ENCODE measurements at places on chromosomes 2 and 18.

- DNase-seq = no peak
Observed at GRCh38 chr18:62637807-62638687, 77.3 kb upstream of the PHLPP1 start.

GRCh38 chr18:6273423-6273822 lies 141.3 kb downstream of the L3MBTL4 start:
- no peak for DNase-seq

- DNase-seq = peak; percentile 82
Observed at GRCh38 chr18:498931-499775, 1.3 kb downstream of the COLEC12 start.

GRCh38 chr2:38565333-38565732 lies 37.4 kb downstream of the HNRNPLL start:
- DNase-seq = no peak

- DNase-seq = no peak
Observed at GRCh38 chr2:161147856-161148255, 12.4 kb upstream of the TANK start.

DNA sequence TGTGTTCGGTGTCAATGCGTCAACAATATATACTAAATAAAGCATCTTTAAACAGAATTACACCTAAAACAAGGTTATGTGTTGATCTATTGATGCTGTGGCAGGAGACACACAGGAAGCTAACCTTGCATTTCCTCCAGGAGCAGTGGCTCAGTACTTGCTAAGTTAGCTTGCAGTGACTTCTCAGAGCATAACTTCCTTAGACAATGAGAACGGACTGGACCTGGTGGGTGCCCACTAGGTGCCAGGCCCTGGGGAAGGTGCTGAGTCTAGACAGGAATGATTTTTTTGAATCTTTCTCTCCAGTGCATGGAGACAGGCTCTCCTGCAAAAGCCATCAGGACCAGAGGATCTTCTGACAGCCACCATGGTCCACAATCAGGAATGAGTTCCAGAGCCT lies 73.8 kb upstream of the MGAT4A start:
- no peak for DNase-seq

DNA sequence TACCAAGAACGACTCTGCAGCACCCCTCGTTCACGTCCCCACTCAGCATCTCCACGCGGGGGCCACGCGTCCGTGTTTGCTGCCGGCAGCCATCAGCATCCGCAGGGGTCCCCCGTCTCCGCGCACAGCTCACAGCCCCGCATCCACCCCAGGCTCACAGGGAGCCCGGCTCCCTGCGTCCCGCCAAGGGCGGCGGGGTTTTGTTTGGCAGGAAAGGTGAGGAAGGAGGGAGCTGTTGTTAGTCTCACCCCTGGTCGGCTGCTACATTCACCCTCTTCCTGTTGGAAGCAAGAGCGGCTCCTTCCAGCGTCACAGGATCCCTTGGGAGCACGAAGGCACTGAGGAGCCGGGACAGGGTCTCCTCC lies 131.0 kb upstream of the CTDP1 start:
- DNase-seq = no peak

- DNase-seq = peak; percentile 78
Observed at GRCh38 chr2:75523313-75524275, 37.1 kb downstream of the EVA1A start.

GRCh38 chr2:181787310-181788048 lies 104.1 kb upstream of the ITPRID2 start:
- no peak for DNase-seq

DNA sequence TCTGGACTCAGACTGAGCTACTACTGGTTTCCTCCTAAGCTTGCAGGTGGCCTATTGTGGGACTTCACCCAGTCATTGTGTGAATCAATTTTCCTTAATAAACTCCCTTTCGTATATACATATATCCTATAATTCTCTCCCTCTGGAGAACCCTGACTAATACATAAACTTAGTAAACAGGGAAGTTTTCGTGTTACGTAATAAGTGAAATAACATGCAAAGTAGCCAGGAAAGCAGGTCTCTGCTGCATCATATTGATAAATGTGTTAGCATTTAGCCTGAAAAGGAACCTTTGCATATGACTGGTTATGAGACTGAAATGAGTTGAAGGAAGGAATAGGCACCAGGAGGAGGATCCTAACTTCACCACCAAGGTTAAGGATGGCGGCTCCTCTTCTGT lies 527.2 kb upstream of the FAM98A start:
- no peak for DNase-seq

DNA sequence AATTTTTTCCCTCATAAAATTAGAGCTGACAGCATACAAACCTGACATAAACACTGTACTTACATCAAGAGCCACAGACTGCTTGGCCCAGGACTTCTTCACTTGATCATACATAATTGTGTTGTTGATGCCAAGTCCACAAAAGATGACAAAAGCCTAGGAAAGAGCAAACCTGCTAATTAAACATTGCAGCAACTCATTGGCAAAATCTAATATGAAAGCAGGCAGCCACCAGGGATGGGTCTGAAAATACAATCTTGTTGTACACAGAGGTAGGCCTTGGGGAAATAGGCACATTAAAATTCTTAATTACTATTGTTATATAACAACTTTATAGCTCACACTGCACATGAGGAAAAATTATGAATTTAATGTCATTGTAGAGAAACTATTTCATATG lies 255.8 kb downstream of the PDE11A start:
- no peak for DNase-seq

DNA sequence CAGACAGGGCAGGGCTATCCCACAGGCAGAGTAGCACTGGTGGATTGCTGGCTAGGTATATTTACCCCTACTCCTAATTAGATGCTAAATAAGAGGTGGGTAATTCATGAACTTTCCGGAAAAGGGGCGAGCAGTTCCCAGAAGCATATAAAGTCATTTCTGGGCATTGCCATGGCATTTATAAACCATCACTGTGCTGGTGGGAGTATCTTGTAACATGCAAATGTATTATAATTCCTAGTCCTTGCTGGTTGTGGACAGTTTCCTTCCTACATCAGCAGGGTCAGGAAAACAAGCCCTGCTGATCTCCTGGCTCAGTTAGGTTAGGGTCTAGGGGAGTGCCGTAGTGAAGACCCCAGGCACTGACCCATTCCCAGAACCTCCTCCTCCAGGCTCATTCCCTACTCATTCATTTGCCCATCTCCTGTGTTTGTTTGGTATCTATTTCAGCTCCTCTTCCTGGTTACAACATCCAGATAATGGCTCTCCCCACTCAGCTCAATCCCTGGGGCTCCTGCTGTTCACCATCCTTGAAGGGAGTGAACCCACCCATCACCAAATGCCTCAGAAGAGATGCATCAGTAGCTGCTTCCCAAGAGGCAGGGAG lies 282.7 kb downstream of the SRBD1 start:
- no peak for DNase-seq

- DNase-seq = no peak
Observed at GRCh38 chr2:66264354-66264753, 170.6 kb upstream of the MEIS1 start.

- DNase-seq = peak; percentile 42
Observed at GRCh38 chr2:1769703-1770422, 25.5 kb upstream of the PXDN start.

GRCh38 chr2:54597153-54597848 lies 126.2 kb upstream of the EML6 start:
- DNase-seq = no peak

- no peak for DNase-seq
Observed at GRCh38 chr2:15714002-15714401, 122.3 kb downstream of the DDX1 start.

DNA sequence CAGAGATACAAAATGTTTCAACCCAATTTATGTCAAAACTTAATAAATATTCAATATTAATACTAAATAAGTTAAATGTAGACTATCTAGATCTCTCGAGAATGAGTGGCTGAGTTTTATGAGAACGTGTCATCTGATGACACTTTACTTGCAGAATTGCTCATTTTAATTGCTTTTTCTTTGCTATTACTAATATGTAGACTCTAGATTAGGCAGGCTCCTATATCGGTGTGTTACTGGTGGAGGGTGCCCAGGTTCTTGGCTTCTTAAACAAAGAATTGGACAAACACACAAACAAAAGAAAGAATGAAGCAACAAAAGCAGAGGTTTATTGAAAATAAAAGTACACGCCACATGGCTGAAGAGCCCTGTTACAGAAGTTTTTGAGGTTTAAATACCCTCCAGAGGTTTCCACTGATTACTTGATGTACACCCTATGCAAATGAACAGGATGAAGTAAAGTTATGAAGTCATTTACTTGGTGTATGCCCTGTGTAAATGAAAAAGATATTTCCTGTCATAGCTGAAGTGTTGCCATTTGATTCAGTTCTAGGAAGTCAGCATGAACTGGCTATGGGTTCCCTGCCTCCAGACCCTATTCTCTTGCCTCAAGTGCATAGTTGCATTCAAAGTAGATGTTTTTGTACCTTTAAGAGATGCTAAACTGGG lies 122.9 kb upstream of the ITGA4 start:
- no peak for DNase-seq

GRCh38 chr18:62085756-62086155 lies 101.1 kb downstream of the PIGN start:
- no peak for DNase-seq

GRCh38 chr18:8615397-8616027 lies 6.3 kb downstream of the RAB12 start:
- peak; percentile 96 for DNase-seq

- peak; percentile 82 for DNase-seq
Observed at GRCh38 chr2:55156326-55156725, 75.8 kb downstream of the CLHC1 start.

DNA sequence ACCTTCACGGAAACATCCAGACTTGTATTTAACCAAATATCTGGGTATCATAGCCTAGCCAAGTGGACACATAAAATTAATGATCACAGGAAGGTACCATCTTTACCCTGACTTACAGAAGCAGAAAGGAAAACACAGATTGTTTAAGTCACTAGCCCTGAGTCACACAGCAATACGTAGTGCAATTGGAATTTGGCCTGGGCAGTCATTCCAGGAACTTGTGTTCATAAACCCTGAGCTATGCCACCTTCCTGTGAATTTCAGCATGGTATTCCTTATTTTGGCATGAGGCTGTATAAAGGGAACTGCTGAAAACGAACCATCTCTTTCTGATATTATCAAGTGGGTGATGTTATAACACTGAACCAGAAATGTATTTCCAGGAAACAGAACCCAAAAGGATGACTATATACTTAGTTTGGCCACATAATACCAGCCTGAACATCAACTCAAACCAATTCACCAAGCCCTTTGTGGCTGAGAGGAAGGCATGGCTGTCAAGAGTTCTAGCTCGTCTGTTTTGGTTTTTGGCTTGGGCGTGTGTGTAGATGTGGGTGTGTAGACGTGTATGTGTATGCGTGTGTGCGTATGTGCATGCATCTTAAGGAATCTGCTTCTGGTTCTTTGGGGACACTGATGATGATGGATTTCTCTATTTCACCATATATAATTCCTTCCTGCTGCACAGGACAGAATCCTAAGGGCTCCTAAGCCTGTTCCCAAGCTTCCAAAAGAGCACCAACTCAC lies 533.4 kb upstream of the ID2 start:
- peak; percentile 87 for DNase-seq

DNA sequence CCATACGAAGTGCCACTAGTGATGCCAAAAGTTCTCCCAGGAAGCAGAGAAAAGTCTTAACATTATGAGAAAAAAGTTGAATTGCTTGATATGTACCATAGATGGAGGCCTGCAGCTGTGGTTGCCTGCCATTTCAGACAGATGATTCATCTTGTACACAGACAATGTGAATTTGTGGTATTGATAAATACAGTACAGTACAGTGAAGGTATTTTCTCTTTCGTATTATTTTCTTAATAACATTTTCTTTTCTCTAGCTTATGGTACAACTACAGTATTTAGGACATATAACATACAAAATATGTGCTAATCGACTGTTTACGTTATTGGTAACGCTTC lies 33.6 kb upstream of the VWC2L start:
- DNase-seq = no peak

GRCh38 chr2:127482031-127482430 lies 44.3 kb downstream of the IWS1 start:
- no peak for DNase-seq

GRCh38 chr2:109064660-109065390 lies 64.2 kb upstream of the SH3RF3 start:
- DNase-seq = no peak

DNA sequence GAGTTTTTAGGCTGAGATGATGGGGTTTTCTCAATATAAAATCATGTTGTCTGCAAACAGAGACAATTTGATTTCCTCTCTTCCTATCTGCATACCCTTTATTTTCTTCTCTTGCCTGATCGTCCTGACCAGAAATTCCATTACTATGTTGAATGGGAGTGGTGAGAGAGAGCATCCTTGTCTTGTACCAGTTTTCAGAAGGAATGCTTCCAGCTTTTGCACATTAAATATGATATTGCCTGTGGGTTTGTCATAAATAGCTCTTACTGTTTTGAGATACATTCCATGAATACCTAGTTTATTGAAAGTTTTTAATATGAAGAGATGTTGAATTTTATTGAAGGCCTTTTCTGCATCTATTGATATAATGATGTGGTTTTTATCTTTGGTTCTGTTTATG lies 181.8 kb downstream of the GBX2 start:
- no peak for DNase-seq

DNA sequence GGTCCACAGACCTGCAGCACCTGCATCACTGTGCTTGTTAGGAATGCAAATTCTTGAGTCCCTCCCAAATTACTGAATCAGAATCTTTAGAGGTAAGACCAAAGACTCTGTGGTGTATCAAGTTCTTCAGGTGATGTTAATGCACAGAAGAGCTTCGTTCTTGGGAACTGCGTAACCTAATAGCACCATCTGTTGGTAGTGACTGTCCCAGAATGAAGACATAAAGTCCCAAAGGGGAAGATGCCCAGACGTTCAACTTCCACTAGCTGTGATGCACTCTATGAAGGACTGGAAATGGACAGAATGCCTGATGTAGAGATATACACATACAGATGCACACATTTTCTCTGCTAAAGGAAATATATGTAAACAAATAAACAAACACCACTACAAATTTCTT lies 576.0 kb downstream of the LRP1B start:
- peak; percentile 40 for DNase-seq

GRCh38 chr2:150486539-150487484 lies 655 bp downstream of the RND3 start:
- DNase-seq = peak; percentile 45

DNA sequence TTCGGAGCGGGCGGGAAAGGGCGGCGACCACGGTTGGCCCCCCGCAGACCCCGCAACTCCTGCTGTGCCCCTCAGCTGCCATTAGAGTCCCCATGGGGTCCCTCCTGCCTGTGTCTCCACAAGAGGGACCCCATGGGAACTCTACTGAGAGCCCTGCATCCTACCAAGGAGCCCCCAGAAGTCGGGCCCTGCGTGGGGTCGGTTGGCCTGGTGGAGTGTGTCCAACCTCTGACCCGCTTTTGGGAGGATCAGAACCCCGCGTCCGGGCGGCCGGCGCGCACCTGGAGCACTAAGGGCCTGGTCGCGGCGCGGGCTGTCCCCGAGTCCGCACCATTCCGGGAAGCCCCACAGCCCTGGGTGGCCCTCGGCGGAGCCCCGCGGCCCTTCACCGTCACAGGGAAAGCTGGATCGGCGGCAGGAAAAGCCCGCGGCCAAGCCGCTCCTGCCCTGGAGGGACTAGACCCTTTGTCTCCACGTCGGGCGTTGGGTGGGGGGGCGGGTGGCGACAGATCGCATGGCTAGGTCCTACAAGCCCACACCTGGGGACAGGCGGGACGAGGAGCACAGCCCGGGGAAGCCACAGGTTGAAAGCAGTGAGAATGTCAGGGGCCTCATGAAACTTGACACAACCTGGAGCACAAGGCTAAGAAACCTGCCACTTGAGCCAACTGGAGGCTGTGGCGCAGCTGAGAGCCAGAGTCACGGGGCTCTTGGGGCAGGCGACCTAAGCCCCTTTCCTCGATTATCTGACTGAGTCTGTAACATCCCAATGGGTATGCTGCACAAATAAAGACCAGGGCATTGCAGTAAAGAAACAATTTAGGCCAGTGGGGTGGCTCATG lies 11.2 kb upstream of the CXXC1 start:
- no peak for DNase-seq
